Smooth muscle cell of bladder (primary cell): ENCODE measurements at places on chromosomes 12 and 14. TPM values are rescaled to one million over a fixed set of nuclear protein-coding genes. Genes with fewer than 3 reads are reported as not detected.

ITGA7 gene
- 1.8 and 2.7 TPM in 2 replicates for total RNA-seq

CLEC2A gene
- total RNA-seq, result not detected in 2 replicates

GZMH gene
- total RNA-seq, result not detected in 2 replicates

RND1 gene
- total RNA-seq, result 0.14 and 0.55 TPM in 2 replicates

NCOR2 gene
- 22.3 and 36.1 TPM in 2 replicates for total RNA-seq
